Urothelium cell line (cell line): ENCODE measurements at places on chromosomes 1 and 21.
A peak's percentile ranks its signal among the peaks of the same experiment; 100 is the strongest.

DNA sequence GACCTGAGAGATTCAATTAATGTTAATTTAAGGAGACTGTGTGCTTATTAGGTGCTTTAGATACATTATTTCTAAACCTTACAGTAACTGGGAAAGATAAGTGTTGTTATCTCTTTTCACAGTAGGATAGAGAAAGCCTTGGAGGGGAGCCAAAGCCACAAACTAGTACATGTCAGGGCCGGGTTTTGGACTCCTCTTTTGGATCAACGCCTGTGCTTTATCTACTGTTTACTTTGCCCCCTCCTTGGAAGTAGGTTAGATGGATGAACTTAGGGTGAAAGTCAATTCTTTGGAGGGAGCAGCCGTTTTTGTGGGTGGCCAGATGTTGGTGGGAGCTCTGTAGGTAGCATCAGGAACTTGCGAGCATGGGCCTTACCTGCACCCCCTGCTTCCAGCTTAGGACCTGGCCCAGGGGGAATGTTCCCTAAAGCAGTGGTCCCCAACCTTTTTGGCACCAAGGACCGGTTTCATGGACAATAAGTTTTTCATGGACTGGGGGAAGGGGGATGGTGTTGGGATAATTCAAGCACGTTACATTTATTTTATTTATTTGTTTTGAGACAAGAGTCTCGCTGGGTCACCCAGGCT, 1.7 kb downstream of the HHAT start:
- DNase-seq = no peak

DNA sequence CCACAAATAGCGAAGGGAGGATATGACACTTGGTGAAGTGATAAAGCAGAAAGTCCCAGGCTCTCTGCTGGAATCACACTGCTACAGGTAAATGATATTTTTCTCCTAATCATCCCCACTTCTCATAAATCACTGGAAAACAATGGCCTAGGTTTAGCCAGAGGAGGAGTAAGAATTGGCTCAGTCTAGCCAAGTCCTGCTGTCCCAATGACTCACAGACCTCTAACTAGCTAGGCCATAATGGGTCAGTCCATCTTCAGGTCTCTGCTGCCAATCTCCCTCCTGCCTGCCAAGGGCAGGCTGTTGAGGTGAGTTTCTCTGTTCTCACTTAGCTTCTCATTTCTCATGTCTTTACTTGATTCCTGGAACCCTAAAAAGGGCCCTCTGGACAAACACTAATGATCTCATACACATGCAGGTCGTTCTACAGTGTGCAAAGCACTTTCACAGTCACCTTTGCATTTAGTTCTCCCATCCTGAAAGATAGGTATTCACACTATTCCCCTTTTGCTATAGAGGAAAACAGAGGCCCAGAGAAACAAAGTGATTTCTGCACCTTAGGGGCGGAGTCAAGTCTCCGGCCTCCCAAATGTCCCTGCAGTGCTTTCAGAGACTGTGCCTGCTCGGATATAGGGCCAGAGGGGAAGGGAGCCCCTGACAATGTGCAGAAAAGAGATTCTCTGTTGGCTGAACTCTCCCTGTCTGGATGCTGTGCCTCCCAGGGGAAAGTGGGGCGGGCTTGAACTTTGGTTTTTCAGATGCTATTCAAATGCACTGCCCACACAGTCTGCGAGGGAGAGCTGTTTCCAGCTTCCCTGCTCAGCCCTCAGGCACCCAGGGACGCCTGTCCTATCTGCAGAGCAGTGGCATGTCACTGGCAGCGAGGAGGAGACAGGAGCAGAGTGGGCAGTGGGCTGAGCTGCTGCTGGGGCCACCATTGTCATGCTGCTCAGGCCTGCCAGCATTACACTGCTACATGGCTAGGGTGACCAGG, 3.9 kb upstream of the CDK18 start:
- DNase-seq = no peak

DNA sequence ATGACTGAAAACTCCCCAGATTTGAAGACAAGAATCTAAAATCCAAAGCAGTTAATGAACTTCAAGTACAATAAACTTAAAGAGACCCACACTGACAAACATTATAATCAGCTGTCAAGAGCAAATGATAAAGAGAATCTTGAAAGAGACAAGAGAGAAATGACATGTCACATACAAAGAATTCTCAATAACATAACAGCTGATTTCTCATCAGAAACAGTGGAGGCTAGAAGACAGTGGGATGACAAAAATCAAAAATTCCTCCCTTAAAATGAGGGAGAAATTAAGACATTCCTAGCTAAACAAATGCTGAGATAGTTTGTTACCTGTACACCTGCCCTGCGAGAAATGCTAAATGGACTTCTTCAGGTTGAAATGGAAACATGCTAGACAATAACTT, 36.0 kb upstream of the COA6 start:
- DNase-seq = no peak

DNA sequence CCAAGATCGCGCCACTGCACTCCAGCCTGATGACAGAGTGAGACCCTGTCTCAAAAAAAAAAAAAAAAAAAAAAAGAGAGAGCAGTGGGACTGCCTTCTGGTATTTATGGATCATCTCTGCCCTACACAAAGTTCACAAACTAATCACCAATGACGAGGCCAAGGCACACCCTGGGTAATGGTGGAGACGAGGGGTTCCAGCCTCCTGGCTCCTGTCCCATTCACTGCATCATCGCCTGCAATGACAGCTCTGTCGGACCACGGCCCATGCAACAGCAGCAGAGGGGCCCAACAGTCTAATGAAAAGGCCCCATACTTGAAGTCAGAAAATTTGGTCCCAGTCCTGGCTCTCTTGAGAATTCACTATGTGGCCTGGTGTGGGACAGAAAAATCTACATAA, 2.9 kb upstream of the BTG2 start:
- no peak for DNase-seq

DNA sequence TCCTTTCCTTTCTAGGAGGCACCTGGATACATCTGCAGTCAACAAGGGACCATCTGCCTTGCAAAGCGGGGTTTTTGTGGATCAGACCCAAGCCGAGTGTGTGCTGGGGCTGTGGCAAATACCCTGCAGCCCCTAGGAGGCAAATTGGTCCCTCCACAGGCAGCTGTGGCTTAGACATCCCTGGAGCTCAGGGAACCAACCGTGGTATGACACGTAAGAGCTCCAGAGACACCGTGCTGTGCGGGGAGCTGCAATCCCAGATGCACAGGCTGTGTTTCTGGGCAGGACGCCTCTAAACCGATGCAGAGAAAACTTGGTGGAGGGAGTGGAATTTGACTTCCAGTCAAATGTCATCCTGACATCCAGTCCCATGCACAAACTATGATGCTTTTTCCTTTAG, 141.5 kb downstream of the KAZN start:
- no peak for DNase-seq

GRCh38 chr1:53508991-53509666, 49.9 kb downstream of the DMRTB1 start:
- peak; percentile 53 for DNase-seq

GRCh38 chr1:246753670-246754535, 29.7 kb downstream of the SCCPDH start:
- peak; percentile 44 for DNase-seq

DNA sequence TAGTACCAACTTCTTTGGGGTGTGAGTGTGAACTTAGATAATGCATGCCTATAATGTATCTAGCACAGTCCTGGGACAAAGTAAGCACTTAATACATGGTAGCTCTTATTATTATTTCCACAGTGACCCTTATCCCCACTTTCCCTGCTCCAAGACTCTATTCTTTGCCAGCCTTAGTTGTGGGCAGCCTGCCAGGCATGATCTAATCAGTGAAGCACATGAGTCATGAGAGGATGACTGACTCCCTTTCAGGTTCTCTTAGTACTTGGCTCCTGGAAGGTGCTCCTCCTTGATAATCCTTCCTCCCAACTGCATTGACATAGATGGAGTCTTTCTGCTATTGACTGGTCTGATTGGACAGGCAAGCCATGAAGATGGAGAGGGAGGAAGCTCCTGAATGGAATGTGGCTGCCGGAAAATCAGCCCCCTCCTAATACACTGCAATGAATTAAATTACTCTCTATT, 17.4 kb upstream of the GNG12 start:
- peak; percentile 80 for DNase-seq

- no peak for DNase-seq
Measured at GRCh38 chr1:54479251-54479650, 68.8 kb upstream of the ACOT11 start.

- no peak for DNase-seq
Measured at GRCh38 chr1:9630331-9631111, 21.0 kb upstream of the PIK3CD start.

GRCh38 chr1:203778146-203778545, 13.2 kb downstream of the LAX1 start:
- DNase-seq = no peak

DNA sequence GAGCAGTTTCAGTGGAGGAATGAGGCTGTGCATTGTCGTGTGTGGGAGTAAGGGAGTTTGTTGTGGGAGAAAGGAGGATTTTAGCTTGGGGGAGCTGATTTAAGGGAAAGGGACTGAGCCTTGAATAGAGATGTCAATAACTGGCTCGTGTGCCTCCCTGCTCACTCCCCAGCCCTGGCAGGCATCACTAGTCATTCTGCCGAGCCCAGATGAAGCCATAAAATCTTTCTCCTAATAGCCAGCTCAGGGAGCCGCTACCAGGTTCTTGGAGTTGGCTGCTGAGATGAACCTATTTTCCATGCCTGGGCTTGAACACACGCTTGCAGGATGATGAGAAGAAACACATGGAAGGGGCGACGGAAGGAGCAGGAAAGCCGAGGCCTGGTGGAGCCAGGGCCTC, 65.0 kb upstream of the POU3F1 start:
- no peak for DNase-seq

DNA sequence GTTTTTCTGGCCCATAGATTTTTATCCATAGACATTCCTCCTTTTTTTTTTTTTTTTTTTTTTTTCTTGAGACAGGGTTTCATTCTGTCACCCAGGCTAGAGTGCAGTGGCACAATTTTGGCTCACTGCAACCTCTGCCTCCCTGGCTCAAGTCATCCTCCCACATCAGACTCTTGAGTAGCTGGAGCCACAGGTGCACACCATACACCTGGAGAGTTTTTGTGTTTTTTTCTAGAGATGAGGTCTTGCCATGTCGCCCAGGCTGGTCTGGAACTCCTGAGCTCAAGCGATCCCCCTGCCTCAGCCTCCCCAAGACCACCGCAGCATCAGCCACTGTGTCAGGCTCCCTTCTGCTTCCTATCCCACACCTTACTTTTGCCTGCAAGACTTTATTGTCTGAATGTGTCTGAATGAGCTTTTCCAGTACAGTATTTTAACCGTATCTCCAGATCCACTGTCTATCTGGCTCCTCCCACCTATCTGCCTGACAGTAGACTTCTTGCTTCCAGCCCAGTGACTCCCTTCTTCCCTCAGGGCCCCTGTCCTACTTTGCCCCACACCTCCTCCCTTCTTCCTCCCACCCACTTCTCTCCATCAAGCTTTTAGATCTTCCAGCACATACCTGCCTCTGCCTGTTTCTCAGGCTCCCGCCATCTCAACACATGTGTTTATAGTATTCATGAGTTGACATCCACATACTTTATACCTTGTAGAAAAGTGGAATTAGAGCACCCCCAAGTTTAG, 6.1 kb downstream of the C1orf21 start:
- DNase-seq = no peak

- no peak for DNase-seq
Measured at GRCh38 chr1:216804111-216804510, 80.9 kb upstream of the ESRRG start.

DNA sequence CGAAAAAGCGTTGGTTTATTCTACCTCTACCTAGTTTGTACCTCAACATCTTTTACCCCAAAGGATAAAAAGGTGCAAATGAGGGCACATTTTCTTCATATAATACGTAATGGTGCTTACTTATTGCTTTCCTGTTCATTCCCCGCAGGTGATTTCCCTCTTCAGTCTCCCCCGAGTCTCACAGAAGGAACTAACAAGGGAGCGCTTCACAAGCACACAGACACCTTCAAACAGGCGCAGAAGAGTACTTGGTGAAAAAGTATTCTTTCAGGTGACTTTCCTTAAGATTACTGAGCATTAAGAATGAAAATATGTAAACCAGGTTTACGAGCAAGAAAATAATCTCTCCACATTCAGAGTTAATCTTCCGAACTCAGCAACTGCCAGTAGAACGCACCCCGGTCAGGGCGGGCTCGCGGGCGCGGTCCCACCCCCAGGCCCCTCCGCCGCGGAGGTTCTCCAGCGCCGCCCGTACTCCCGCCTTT, 511 bp upstream of the RABGAP1L start:
- DNase-seq = no peak

DNA sequence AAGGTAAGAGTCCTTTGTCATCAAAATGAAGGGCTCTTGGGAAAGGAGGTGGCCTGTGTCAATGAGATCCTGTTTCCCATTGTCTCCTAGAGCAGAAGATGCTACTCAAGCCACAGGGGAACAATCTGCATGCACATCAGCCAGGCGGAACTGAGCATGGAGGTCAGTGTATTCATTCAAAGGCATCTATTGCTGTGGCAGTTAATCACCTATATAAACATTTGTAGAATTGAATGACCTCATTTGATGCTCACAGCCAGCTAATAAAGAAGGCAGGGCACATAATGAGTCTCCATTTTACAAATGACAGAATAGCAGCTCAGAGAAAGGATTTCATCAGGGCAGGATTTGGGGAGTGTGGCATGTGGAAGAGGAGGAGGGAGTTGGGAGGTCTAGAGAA, 5.7 kb upstream of the FYB2 start:
- DNase-seq = no peak

- DNase-seq = no peak
Measured at GRCh38 chr21:46581780-46582307, 23.0 kb downstream of the S100B start.

- DNase-seq = no peak
Measured at GRCh38 chr1:113142791-113143190, 69.8 kb downstream of the LRIG2 start.

- DNase-seq = no peak
Measured at GRCh38 chr1:25456502-25456901, 25.8 kb downstream of the MACO1 start.

GRCh38 chr21:36021251-36021837, 39.0 kb downstream of the SETD4 start:
- no peak for DNase-seq

GRCh38 chr21:39119891-39120290, 63.4 kb downstream of the PSMG1 start:
- DNase-seq = no peak

- DNase-seq = no peak
Measured at GRCh38 chr1:206142011-206142410, 24.8 kb upstream of the AVPR1B start.

GRCh38 chr1:70093250-70093975, 112.0 kb downstream of the LRRC40 start:
- DNase-seq = no peak

- no peak for DNase-seq
Measured at GRCh38 chr1:81874940-81875339, 74.2 kb downstream of the ADGRL2 start.

- no peak for DNase-seq
Measured at GRCh38 chr21:44089001-44089911, 17.9 kb upstream of the PWP2 start.

- DNase-seq = peak; percentile 7
Measured at GRCh38 chr21:25373126-25374082, 233.9 kb downstream of the MRPL39 start.
